ENCODE measurements at places on chromosomes 12 and 14.
A peak's percentile ranks its signal among the peaks of the same experiment; 100 is the strongest.

DNA sequence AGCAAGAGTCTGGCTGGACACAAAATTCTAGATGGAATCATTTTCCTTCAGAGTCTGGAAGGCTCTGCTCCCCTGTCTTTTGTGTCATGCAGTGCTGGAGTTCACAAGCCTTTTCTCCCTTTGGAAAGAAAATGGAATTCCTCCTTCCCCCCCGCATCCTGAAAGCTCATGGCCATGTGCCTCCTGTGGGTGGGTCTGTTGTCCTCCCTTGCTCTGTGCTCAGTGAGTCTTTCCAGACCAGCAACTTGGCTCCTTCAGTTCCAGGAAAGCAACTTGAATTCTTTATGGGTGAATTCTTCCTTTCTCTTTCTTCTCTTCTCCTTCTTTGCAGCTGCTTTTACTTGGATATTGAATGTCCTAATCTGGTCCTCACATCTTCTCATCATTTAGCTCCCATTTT lies 70.2 kb downstream of the TUNAR start:
- no peak for DNase-seq

GRCh38 chr14:85607651-85608081 lies 77.7 kb downstream of the FLRT2 start:
- DNase-seq, result no peak

GRCh38 chr14:71533800-71534199 lies 398.4 kb upstream of the RGS6 start:
- DNase-seq, result no peak

DNA sequence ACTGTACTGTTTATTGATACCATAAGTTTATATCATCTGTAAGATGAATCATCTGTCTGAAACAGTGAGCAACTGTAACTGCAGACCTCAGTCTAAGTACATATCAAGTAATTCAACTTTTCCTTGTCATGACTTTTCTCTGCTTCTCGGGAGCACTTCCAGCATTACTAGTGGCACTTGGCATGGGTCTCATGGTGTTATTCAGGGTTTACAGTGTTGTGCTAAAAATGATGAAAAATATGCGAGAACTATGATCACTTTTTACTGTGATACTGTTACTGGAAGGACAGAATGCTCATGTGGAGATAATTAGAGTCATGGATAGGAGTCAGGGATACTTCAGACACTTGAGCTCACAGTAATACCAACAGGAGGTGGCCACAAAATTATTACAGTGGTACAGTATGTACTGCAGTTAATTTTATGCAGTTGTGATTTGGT lies 8.3 kb downstream of the KTN1 start:
- no peak for DNase-seq

DNA sequence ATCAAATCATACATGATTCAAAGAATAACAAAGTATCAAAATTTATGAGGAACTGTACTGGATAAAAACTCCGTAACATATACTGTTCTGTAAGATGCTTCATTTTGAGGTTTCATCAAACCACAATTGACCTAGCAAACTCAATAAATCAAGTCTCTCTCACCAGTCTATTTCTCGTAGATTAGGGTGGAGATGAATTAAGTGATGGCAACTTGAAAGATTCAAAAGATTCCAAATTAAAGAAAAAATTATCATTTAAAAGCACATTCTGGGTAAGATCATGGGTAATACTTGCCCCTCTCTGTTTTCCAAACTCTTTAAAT lies 74.4 kb downstream of the PAPLN start:
- DNase-seq, result no peak

- no peak for DNase-seq
These were observed 58.2 kb downstream of the DHRS2 start for GRCh38 chr14:23694085-23694948.

DNA sequence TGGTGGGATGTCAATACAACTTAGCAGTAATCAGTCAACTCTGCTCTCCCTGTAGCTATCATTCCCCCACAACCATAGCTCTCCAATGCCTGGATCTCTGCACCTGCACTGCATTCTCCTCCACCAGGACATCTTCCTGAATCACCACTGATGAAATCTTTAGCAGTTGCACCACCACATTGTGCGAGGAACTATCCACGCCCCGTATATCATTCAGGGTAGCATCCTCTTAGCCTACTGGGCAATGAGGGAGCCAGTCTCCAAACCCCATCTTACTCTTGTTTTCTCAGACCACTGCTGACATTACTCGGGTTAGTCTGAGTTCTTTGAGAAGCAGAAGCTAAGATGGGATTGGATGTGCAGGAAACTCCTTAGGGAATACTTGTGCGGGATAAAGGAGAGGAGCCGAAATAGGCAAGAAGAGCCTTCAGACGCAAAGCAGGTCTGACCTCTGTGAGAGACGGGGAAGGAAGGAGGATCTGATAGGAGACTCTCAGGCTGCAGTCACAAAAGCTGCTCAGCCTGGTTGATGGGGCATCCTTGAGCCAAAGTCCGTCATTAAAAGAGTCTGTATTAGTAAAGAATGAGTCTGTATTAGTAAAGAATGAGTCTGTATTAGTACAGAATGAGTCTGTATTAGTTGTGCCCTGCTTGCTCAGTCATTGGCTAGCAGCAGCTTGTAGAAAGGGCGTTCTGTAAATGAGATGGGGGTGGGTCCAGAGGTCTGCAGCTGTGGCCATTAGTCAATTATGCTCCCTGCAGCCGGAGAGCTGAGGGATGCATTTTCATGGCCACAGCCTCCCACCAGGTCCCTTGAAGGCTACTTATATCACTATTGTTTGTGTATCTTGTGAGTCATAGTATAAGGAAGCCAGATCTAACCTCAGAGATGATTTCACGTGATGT lies 49.6 kb upstream of the RASSF3 start:
- no peak for DNase-seq

DNA sequence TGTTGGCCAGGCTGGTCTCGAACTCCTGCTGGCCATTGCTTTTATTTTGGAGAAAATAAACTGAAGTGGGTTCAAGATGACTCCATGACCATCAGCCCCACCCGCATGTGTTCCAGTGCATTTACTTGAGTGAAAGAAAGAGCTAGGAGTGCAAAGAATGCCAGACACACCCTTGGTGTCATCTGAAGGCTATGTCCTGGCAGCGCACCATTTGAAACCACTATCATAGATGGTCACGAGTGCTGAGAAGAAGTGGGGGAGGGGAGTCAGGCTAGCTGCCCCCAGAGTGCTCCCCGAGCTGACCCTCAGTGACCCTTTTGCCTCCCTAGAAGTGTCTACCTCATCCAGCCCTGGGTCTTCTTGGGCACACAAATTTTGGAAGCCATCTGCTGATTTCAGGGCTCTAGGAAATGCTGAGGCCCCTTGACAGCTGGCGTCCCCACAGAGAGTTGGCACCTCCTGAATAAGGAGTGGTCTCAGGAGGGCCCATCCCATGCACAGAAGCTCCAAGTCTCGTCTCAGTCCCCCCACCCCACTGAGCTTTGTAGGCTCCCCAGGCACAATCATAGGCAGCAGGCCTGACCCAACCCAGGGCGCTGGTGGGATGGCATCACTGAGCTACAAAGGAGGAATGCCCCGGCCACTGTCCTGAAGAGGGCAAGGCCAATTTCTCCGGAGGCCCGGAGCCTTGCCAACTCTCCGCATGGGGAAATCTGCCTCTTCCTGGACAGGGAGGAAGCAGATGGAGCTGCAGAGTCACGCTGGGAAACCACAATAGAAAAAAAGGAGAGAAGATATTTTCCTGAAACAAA lies 28.0 kb downstream of the PXN start:
- DNase-seq, result no peak

DNA sequence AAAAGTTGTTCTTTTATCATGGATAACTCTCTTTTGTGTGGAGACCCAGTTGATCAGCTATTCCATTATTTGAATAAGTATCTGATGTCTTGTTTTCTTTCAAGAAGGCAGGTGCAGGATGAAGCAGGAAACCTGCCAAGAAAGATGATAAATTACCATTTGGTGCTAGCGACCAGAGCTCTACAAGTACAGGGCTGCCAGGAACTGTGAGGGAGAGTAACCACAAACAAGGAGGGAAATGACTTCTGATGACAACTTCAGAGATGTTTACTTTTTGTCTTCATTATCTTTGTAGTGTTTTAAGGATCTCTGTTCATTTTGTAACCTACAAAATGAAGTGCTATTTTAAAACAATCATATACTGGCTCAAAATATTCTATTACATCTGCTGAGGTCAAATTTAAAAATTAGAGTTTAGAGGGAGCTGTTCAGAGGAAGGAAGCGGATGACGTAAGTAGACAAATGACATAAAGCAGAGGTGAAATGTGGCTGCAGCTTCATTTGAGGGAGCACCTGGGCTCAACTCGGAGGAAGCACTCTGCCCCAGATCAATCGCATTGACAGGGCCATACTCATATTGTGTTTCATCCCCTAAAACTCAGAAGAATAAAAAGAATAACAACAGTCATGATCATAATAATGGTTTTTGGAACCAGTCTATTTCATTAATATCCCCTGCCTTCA lies 226.8 kb downstream of the C12orf42 start:
- no peak for DNase-seq

- DNase-seq, result no peak
These were observed 5.5 kb upstream of the PAX9 start for GRCh38 chr14:36655963-36656686.

DNA sequence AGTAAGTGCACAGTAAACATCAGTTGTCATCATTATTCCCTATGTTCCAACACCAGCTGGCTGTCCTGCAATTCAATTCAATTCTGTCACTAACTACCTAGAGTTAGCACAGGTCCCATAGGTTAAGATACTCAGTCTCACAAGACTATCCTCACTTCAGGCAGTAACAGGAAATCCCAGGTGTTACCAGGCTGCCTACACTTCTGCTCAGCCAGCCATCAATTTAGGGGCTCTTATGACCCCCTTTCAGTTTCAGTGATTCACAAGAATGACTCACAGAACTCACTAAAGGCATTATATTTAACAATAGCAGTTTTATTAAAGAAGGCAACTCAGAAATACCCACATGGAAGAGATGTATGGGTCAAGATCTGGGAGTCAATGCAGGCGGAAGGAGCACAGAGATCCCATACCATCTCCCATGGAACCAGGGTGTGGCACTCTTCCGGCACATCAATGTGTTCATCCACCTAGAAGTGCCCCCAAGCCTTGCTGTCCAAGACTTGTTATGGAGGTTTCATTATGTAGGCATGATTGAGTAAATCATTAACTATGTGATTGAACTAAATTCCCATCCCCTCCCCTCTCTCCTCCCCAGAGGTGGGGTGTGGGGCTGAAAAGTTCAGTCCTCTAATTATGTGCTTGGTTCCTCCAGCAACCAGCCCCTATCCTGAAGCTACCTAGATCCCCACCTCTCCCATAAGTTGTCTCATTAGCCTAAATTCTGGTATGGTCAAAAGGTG lies 120.8 kb upstream of the WSCD2 start:
- DNase-seq, result no peak

GRCh38 chr12:103144278-103144677 lies 186.8 kb downstream of the ASCL1 start:
- DNase-seq, result no peak

GRCh38 chr14:58637040-58637390 lies 747 bp upstream of the DACT1 start:
- no peak for DNase-seq

- no peak for DNase-seq
These were observed 124.9 kb downstream of the ATP23 start for GRCh38 chr12:58066296-58066695.

- DNase-seq, result no peak
These were observed 345.8 kb upstream of the CCDC196 start for GRCh38 chr14:66140213-66140918.

GRCh38 chr12:44127966-44128710 lies 292.3 kb downstream of the TMEM117 start:
- no peak for DNase-seq

GRCh38 chr12:119578112-119578511 lies 15.5 kb upstream of the TMEM233 start:
- DNase-seq, result no peak

DNA sequence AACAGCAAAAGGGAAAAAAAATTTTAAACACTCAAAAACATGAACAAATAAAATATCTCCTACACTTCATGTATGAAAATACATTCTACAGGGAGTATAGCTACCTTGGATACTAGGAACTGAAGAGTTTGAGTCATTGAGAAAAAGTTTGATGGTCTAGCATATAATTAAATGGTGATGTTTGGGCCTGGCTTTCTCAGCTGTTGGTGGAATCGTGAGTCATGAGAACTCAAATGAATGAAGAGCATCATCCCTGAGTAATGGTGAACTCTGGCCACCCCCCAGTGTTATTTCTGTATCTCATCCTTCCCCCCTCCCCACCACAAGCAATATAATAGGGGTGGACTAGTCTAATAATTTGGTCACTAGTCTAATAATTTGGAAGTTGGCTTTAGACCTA lies 6.7 kb upstream of the SLC6A15 start:
- DNase-seq, result no peak

DNA sequence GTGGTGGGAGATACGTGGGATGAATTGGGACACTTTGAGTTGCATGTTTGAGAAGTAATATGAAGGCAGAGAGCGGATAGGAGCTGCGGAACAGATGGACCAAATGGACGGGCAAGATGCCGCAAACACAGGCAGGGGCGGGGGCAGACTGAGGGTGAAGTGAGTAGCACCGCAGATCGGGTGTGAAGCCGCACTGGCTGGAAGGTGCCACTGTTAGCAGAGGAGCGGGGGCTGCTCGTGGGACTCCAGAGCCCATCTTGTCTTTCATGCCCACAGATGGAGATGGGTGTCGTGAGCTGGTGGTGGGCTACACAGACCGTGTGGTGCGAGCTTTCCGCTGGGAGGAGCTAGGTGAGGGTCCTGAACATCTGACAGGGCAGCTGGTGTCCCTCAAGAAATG lies 7.3 kb downstream of the ITFG2 start:
- DNase-seq, result no peak

GRCh38 chr14:104322531-104323366 lies 184.4 kb downstream of the KIF26A start:
- DNase-seq, result no peak

GRCh38 chr12:33587784-33588712 lies 148.4 kb upstream of the SYT10 start:
- peak; percentile 48 for DNase-seq

GRCh38 chr12:127657036-127657435 lies 609.9 kb upstream of the TMEM132C start:
- DNase-seq, result no peak
